Stimulated activated CD4-positive, alpha-beta T cell treated with anti-CD3 and anti-CD28 coated beads, Interleukin-4, amount 100 ng/mL, for 4 hours (primary cell): ENCODE measurements at places on chromosomes 1 and 21.

DNA sequence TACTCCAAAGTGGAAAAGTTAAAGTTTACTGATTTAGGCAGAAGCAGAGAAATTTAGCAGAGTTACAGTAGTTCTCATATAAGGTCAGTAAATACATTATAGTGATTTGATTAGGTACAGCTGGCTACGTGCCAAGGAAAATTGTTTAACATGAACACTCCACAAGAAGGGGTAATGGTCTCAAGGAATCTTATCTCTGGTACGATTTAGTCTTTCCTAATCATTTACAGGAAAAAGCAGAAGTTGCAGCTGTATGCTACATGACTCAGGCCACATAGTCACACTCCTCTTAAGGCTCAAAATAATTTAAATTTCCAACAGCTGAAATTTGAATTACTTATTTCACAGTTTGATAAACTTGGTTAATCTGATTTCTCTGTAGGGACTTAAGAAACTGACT is 36.9 kb upstream of the OR2B11 start:
- DNase-seq: no peak

GRCh38 chr1:160206421-160207117 is 1.4 kb downstream of the PEA15 start:
- DNase-seq: no peak

DNA sequence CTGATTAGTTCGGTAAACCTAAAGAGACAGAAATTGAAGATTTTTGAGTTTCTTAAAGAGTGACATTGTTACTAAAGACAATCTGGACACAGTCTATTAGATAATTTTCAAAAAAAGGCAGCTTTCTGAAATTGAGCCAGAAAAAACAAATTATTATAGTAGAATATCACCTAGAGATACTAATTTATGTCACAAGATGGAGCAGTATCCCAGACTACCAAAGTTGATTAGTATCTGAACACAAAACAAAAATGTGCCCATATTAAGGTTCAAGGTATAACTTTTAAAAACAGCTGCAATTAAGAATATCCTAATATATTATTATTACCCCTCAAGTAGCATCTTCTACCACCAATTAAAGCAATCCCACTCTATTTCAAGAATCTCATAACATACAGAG is 40.5 kb upstream of the SYT2 start:
- DNase-seq: no peak

DNA sequence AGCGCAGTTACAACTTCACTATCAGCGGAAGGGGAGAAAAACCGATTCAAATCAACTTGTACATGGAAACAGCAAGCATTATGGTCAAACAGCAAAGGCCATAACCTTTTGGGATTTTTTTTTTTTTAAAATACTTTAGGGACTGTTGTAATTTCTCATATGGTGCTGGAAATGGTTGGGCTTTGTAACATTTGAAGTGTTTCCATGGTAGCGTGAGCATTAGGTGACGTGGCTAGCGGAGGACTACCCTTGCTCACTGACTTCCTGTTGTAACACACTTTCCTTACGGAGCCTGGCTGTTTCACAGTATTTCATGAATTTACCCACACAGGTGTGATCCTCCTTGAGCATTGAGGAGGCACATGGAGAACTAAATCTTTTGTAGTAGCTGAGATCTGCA is 269.5 kb downstream of the TM2D1 start:
- no peak for DNase-seq

DNA sequence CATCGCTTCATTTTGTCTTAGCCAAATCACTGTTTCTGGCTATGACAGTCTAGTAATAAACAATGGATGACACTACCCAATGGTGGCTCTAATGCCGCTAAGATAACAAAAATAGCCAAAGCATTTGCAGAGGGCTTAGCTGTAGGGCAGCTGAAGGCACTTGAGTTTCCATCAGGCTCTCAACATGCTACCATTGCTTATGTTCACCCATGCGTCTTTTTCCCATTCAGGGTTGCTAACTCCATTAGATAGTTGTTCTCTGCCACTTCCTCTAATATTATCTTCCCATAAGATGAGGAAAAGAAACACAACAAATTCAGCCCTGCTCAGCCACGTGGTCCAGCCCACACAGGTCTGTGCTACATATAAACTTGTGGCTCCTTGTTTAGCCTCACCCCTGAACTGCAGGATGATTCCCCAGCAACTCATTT is 159.6 kb downstream of the TOMM20 start:
- no peak for DNase-seq
